ENCODE measurements at places on chromosomes 6 and 20.

DNA sequence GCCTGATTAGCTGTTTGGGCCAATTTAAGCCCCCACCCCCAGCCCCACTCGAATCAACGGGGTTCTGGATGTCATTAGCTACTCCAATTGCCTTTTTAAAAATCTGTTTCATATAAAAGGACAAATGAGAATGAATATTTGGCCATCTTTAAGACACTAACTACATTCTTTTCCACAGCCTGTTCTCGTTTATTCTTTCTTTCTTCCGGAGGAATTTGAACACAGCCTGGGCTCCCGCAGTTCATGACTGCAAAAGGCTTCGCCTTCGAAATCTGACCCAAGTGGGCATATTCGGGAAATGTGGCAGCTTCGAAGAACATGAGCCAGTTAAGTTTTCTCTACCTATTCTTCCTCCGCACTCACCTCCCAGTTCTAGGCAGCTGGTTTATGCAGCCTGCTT lies 49.4 kb upstream of the NFATC2 start:
- DNase-seq = no peak

DNA sequence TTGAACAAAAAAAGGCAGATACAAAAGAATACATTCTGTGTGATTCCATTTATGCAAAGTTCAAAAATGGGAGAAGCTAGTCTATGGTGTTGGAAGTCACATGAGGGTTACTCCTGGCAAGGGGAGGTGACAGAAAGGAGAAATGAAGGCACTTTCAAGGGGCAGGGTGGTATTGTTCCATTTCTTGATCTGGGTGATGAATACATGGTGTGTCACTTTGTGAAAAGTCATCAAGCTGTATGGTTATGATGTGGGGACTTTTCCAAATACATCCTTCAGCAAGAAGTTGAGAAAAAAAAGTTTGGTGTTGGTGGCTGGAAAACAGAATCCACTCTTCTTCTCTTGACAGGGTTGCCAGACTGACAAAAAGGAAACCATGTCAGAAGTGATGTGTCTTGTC lies 60.6 kb upstream of the MDGA1 start:
- DNase-seq = no peak

- no peak for DNase-seq
Observed at GRCh38 chr20:52179331-52180179, 12.0 kb downstream of the ZFP64 start.

DNA sequence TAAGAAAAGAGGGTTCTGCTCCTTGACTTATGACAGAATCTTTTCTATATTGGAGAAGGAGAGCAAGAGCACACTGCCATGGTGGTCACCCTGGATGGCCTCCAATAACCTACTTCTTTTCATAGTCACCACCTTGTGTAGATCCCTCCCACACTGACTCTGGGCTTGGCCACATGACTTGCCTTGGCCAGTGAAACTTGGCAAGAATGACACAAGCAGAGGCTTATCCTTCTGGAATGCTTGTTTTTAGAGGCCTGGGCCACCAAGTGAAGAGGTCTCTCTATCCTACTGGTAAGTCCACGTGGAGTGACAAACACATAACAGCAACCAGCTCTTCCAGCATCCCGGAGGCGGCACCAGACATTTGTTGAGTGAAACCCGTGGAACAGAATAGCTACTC lies 349.4 kb upstream of the JARID2 start:
- no peak for DNase-seq

DNA sequence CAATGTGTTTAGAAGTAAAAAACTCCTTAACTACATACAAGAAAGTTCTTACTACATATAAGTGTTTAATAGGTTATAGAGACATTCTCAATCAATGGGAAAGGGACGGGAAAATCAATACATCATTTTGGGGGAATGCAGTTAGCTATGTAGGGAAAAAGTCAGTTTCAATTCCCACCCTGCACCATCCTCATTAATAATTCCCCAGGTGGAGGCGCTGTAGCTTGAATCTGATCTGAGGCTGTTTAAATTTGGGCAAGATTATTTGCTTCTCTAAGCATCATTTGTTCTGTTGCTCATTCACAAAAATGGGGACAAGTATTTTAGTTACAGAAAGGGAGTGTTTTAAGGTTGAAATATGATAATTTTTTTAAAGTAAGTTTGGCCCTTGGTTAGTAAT lies 19.1 kb downstream of the OLIG3 start:
- DNase-seq = no peak

All from activated CD8-positive, alpha-beta memory T cell treated with anti-CD3 and anti-CD28 coated beads for 1 hour (primary cell).